Left colon (tissue), 2 donors: ENCODE measurements at places on chromosomes 3 and 15.

- no peak for DNase-seq
Observed at GRCh38 chr15:41968701-41969100, 3.7 kb downstream of the EHD4 start.

GRCh38 chr3:113659996-113660395 lies 36.4 kb downstream of the USF3 start:
- no peak for DNase-seq

DNA sequence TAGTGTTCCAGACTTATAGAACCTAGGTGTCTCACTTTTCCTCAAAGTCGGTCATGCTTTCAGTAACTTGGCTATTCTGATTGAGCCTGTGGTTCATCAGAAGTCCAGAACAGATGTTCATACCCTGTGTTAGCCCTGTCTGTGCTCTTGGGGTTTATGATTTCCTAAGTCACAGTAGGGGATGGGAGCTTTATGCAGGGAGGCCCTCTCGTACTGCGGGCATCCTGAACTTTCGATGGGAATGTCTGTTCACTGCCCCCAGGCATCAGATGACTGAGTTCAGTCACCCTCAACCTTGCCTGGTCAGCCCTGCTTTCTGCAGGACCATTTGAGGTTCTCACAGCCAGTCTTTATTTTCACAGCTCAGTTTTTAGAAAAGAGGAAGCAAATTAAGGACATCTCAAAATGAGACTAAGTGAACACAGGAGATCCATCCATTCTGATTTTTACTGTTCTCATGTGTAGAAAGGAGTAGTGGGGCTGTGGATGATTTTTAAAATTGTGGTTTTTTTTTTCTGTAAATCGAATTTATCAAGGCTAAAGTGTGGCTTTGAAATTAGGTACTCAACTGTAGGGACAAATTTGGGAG lies 71.3 kb downstream of the CMTM8 start:
- DNase-seq, result no peak

GRCh38 chr15:96732704-96733103 lies 402.2 kb downstream of the NR2F2 start:
- DNase-seq, result no peak

DNA sequence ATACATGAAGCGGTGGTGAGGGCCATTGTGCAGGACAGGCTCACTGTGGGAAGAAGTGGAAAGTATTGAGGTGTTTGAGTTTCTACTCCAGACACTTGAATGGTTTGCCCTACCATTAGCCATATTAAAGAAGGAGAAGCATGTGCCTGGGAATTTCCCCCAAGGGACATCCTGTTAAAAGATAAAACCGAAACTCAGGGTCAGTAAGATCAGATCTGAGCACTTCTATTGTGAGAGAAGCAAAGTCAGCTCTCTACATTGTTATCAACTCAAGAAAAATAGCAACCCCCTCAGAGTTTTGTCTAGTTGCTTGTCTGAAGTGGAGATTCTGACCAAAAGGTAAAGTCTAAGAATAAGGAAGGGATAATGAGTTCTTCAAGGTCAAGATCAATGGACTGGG lies 269.8 kb downstream of the CHST2 start:
- no peak for DNase-seq

DNA sequence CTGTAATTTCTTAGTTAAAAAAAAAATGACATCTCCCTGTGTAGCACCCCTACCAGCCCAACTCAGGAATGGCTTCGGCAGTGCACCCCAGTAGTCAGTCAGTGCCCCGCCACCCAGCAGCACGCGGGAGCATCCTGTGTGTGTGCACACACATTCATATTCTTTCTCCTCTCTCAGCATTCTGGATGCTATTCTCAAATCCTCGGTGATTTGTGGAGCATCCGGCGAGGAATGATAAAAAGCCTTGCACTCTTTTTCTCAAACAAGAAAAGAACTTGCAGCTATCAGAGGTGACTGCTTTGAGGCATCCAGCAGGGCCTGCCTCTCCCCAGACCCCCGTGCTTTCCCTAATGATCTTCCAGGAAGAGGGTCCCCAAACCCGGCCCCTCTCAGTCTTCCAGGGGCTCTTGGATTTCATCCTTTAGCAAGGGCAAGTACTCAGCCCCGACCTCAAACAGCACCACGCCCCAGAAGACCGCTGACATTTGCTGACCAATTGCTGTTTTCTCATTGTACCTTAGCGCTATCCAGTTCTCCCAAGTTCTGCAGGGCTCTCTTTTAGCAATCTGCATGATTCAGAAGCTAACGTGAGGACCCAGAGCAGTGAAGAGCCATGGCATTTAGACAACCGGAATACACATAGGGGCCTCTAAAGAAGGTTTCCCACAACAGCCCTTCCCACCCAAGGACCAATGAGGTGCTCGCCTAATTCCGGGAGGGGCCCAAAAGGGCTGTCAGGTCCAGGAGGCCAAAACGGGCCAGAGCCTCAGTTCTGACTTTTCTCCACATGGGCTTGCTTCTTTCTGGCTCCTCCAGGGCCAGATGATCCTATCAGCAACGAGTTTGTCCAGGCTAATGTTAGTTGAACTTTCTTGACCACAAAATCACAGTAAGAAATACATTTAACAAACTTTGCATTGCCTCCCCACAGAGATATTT lies 72.2 kb downstream of the FAM174B start:
- no peak for DNase-seq

DNA sequence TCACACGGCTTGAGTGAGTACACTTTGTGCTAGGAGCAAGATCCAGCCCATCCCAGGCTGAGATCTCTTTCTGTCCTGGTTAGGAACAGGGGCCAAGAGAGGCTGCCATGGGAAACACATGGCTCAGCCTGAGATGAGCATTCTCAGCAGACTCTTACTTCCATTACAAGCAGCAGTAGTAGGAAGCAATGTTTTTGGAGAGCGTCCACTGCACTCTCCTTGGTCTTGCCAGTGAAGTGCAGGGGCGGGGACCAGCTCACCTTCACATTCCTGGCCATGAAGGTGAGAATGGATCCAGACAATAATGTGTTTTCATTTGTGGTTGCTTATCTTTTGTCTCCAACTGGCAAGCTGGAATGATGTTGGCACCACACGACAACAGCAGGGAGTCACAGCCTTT lies 24.7 kb downstream of the ZNF80 start:
- no peak for DNase-seq

- no peak for DNase-seq
Observed at GRCh38 chr15:101086394-101087171, 165.3 kb downstream of the CHSY1 start.

GRCh38 chr3:45881078-45882022 lies 5.0 kb upstream of the CCR9 start:
- DNase-seq, result no peak

GRCh38 chr15:69920221-69920620 lies 177.5 kb downstream of the TLE3 start:
- DNase-seq, result no peak

DNA sequence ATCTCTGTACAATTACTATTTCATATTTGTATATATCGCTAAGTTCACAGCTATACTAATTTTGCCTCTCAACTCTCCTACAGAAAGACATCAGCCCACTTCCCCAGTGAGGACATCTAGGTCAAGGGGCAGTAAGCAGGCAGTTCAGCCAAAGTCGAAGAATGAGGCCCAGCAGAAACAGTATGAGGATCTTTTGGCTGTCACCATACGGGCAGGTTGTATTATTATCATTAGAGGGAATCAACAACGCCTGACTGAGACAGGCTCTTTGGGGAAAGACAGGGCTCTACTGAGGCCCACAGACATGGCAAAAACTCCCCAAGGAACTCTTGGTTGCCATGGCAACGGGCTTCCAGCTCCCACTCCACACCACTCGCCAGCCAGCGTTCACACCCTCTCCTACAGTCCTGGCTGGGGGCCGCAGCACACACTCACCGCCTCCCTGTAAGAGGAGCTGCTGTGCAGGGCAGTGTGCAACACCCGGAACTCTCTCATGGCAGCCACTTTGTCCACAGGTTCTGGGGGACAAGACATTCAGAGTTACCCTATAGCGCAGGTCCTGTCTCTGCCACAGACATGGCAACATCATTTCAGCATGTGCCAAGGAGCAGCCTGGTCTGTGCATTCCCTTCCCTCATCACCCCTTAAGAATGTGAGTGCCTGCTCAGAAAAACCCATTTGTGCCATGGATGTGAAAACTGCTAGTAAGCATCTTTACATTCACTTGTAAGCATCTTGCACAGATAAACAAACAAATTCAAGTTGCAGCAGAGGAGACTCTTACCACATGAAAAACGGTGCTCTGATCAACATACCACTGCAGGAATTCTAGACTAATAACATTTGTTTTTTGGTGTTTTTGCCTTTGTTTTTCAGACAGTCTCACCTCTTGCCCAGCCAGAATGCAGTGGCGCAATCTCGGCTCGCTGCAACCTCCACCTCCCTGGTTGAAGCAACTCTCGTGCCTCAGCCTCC lies 8.8 kb downstream of the UBL7 start:
- DNase-seq, result no peak

DNA sequence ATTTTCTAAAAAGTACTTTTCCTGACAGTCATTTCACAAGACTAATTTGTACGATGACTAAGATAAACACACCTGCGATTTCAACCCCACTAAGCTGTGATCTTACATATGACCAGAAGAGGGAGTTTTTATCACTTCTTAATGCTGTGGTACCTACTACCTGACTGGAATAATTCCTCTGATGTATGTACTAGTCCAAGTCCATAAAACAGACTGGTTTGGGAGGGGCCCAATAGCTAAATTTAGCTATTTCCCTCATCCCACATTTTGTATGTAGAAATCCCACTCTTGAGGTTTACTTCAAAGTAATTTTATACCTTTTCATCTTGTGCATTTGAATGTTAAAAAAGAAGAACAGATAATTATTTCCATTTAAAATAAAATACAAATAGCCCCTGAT lies 49.7 kb upstream of the SCAANT1 start:
- DNase-seq, result no peak

DNA sequence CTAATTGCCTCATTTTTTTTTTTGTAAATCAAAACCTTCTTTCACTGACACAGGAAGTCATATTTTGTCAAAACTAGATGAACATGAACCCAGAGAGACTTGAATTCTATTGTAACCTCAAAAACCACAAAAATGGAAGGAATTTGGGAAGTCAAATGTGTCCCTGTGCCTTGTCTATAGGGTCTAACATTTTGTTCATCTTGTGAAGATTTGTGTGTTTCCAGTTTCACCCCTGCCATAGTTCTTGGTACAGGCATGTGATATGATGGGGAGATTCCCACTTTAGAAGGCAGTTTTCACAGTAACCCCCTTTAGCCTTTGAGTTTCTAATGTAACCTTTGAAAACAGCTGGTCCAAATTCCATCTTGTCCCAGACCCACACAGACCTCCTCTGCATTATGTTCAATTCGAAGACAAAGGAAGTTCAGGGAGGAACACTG lies 318.5 kb upstream of the ADAMTS9 start:
- DNase-seq, result no peak

- no peak for DNase-seq
Observed at GRCh38 chr3:72338942-72339669, 509.1 kb downstream of the SHQ1 start.

- DNase-seq, result no peak
Observed at GRCh38 chr15:93882141-93882540, 349.2 kb upstream of the MCTP2 start.

DNA sequence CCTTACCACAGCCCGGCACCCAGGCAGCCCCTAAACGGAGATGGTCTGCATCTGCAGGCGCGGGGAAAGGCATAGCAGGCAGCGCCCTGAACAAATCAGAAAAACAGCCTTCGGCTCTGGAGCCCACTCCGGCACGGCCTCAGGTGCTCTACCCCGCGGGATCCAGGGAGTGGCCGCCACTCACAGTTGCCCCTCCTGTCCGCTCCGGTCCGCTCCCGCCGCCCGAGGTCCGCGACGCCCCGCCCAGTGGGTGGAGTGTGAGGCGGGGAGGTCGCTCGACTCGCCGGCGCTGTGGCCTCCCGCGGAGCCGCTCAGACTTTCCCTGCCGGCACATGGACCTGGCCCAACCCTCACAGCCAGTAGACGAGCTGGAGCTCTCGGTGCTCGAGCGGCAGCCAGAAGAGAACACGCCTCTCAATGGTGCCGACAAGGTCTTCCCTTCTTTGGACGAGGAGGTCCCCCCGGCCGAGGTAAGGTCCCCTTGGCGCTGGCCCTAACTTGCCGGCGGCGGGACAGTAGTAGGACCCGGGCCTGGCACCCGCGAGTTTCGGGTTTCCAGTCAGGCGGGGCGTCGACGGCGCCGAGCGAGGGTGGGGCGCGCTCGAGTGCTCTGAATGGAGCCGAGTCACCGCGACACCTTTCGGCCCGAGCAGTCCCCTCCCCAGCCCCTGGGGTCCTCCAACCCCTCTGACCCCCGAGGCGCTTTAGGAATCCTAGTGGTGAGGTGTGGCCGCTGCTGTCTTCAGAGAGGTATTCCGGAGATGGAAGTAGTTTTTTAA lies at the start of gene C3orf52:
C3orf52 (plus strand) TSS at position 314 of the 779 bp plus-strand sequence; CDS start at position 333, 19 bp downstream.
- DNase-seq, result peak; percentile 89

GRCh38 chr3:21188459-21188858 lies 562.6 kb downstream of the ZNF385D start:
- no peak for DNase-seq

- DNase-seq, result no peak
Observed at GRCh38 chr3:131669600-131669999, 166.8 kb upstream of the MRPL3 start.

- no peak for DNase-seq
Observed at GRCh38 chr15:25134546-25134945, 179.8 kb downstream of the SNRPN start.

GRCh38 chr3:4231041-4231440 lies 72.1 kb upstream of the SETMAR start:
- no peak for DNase-seq

- DNase-seq, result peak; percentile 50
Observed at GRCh38 chr15:84878504-84878903, 6.0 kb upstream of the SLC28A1 start.

- DNase-seq, result peak; percentile 24
Observed at GRCh38 chr3:129618186-129618820, 11.8 kb upstream of the PLXND1 start.

DNA sequence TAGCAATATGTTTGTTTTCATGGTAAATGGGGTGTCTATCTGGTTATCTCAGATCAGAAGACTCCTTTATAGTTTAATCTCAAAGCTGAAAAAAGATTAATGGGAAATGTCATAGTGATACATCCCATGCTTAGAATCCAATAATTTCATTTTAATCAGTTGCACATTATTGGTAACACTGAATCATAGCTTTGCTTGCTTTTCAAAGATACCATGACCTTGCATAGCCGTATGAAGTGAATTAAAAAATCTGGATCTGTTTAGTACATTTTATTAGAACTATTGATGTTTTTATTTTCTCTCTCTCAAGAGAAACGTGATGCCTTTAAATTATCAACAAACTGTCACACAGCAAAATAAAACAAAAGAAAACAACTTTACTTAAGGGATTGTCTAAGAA lies 506.7 kb upstream of the SGO1 start:
- no peak for DNase-seq

GRCh38 chr3:190738636-190739155 lies 123.8 kb downstream of the GMNC start:
- no peak for DNase-seq

- no peak for DNase-seq
Observed at GRCh38 chr3:158443632-158444031, 127.4 kb upstream of the MLF1 start.

DNA sequence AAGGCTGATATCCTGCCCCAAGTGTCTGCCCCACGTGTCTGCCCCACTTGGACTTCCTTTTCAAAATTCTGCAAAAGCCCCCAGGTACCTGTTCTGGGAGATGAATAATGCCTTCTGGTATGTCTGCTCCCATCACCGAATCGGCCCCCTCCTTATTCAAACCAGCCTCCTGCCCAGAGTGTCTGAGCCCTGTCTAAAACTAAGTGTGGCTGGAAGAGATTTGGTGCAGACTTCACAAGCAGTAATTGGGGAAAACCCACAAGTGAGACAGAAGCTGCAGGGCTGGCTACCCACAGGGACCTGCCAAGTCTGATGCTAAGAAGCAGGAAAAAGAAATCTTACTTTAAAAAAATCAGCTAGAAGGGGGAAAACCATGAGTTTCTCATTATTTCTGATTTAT lies 85.1 kb downstream of the DUT start:
- DNase-seq, result no peak
